T follicular helper cell (primary cell): ENCODE measurements at places on chromosomes 6 and 20.

DNA sequence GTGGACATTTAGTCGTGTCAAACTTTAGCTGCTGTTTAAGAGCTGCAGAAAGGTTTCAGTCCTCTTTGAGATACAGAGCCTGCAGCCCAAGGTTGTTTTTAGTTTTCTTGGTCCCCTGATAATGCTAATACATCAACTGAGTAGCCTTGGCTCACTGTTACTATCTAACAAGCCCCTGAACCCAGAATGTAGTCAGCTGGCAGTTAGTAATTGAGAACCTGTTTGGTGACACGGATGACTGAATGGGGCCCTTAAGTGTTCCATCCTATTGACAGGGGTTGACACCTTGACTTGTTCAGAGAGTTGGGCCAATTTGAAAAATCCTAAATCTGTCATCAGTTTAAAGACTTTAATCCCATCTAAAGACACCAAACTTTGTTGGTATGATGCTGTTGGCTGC is 2.8 kb downstream of the RTN4IP1 start:
- DNase-seq: no peak

DNA sequence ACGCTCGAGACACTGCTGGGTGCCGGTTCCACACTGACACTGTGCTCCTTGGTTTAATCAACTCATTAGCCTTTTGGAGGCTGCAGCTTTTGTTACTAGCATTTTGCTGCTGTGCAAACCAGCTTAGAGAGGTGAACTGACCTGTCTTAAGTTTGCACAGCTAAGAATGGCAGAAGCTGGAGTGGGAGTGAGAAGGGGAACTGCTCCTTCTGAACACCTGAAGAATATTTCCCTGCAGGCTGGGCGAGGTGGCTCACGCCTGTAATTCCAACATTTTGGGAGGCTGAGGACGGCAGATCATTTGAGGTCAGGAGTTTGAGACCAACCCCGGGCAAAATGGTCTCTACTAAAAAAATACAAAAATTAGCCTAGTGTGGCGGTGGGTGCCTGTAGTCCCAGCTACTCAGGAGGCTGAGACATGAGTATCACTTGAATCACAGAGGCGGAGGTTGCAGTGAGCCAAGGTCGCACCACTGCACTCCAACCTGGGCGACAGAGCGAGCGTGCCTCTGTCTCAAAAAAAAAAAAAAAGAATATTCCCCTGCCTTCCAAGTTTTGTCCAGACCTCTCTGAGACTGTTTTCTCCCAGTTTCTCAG is 5.0 kb downstream of the CEBPB start:
- no peak for DNase-seq

GRCh38 chr20:11906626-11907480 is 10.8 kb upstream of the BTBD3 start:
- no peak for DNase-seq

DNA sequence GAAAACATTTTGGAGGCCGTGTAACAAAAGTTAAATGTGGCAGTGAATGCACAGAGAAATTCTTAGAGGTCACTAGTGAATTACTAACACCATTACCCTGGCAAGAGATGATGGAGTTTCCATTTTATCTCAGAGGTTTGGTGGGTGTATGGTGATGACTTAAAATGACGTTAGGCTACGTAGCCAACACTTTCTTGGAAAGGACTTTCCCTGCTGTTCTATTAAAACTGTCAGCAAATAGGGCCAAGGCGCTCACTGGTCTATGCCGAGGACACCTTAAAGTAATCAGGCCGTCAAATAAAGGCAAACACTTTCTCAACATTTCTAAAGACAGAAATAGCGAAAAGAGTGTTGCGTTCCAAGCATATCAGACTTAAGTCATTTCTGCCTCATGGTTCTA is 160.8 kb downstream of the GMPR start:
- no peak for DNase-seq

DNA sequence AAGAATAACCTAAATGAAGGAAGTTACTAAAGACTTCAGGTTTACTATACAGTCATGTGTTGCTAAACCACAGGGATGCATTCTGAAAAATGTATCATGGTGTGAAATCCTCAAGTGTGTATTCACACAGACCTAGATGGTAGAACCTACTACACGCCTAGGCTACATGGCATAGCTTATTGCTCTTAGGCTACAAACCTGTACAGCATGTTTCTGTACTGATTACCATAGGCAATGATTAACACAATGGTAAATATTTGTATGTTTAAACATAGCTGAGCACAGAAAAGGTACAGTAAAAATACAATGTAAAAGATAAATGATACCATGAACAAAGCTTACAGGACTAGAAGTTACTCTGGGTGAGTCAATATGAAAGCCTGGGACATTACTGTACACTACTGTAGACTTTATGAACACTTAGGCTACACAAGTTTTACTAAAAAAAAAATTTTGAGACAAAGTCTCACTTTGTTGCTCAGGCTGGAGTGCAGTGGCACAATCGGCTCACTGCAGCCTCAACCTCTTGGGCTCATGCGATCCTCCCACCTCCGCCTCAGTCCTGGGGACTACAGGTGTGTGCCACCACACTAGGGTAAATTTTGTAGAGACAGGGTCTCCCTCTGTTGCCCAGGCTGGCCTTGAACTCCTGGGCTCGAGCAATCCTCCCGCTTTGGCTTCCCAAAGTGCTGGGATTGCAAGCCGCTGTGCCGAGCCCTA is 36.0 kb downstream of the ADNP start:
- no peak for DNase-seq

- DNase-seq: no peak
Measured at GRCh38 chr6:165090242-165090641, 219.2 kb downstream of the C6orf118 start.

GRCh38 chr6:166058064-166058739 is 109.4 kb downstream of the TBXT start:
- DNase-seq: no peak

DNA sequence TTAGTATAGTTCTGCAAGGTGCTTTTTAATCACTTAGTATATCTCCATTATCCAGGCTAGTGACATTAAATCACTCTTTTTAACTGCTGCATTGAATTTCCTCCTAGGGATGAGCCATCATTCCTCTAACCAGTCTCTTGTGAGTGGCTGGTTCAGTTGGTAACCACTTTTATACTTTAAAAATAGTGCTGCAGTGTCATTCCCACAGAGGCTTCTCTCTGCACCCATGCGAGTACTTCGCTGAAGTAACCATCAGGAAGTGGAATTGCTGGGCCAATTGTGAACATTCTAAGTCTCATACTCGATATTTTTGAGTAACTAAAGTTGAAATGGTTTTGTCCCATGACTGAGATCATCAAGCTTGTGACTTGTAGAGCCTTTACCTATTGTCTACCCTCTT is 2.1 kb downstream of the BTN3A2 start:
- no peak for DNase-seq

DNA sequence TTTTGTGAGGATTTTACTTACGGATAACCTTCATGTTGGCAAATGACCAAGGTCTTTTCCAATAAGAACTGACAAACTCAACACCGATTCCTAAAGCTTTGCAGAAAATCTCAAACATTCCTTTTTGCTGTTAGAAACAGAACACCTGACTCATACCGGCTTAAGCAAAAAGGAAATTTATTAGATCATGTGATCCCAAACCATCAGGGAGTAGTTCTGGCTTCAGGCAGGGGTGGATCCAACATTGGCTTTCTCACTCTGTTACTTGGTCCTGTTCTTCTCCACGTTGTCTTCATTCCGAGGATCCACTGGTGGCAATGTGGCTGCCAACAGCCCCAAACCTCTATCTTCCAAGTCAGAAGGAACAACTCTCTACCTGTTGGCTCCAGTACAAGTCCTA is 95.9 kb upstream of the PMEPA1 start:
- DNase-seq: no peak

GRCh38 chr6:21947731-21948386 is 349.0 kb downstream of the PRL start:
- DNase-seq: no peak

DNA sequence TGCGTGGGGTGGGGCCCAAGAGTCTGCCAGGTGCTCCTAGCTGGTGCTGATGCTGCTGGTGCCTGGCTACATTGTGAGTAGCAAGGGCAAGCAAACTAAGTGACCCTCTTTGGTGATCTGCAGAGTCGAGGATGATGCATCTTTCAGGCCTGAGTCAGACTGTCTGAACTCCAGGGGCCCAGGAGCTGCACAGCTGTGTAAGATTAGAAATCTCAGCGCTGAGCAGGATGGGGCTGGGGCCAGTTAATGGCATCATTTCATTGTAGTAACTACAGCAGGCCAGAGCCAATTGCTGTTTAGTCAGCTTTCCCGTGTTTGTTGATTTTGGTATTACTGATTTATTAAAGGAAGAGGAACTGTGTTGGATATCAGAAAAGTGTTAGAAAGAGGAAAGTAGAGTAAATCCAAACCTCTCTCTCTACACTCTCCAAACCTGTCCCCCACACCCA is 365.2 kb downstream of the PAX1 start:
- no peak for DNase-seq

- DNase-seq: no peak
Measured at GRCh38 chr6:68108233-68108835, 526.7 kb upstream of the ADGRB3 start.

GRCh38 chr20:49775229-49775693 is 37.4 kb upstream of the SLC9A8 start:
- DNase-seq: no peak

- DNase-seq: no peak
Measured at GRCh38 chr6:161394437-161394836, 120.6 kb upstream of the AGPAT4 start.
